ENCODE measurements at places on chromosomes 4 and X. TPM values are rescaled to one million over a fixed set of nuclear protein-coding genes. Genes with fewer than 3 reads are reported as not detected.
A peak's percentile ranks its signal among the peaks of the same experiment; 100 is the strongest.

IRS4 gene
- not detected for polyA plus RNA-seq

HSFX3 gene
- not detected for polyA plus RNA-seq

LUZP4 gene
- polyA plus RNA-seq = not detected

TCEAL6 gene
- not detected for polyA plus RNA-seq

- DNase-seq = peak; percentile 36
Observed at GRCh38 chr4:158025131-158025530, 147.7 kb downstream of the GASK1B start.

GRCh38 chrX:45353456-45353855 lies 152.8 kb upstream of the DIPK2B start:
- no peak for DNase-seq

DNA sequence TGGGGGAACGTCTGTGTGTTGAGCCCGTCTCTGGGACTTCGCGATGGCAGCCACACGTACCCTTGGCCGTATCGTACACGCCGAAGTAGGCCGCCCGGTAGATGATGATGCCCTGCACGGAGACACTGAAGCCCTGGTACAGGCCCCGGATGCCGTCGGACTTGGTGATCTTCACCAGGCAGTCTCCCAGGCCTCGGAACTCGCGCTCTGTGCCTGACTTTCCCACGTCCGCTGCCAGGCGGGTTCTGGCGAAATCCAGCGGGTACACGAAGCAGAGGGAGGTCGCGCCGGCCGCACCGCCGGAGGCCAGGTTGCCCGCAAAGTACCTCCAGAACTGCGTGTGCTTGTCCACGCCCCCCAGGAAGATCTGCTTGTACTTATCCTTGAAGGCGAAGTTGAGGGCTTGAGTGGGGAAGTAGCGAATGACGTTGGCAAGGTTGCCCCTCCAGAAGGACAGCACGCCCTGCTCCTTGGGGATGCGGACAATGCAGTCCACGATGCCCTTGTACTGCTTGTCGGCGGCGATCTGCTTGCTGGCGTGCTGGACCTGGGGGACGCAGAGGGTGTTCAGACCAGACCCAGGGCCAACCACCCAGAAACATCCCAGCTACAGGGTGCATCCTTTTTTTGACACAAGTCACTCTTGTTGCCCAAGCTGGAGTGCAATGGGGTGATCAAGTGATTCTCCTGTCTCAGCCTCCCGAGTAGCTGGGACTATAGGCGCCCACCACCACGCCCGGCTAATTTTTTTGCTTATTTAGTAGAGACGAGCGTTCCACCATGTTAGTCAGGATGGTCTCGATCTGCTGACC lies 2.5 kb downstream of the SLC25A6 start:
- no peak for DNase-seq

DNA sequence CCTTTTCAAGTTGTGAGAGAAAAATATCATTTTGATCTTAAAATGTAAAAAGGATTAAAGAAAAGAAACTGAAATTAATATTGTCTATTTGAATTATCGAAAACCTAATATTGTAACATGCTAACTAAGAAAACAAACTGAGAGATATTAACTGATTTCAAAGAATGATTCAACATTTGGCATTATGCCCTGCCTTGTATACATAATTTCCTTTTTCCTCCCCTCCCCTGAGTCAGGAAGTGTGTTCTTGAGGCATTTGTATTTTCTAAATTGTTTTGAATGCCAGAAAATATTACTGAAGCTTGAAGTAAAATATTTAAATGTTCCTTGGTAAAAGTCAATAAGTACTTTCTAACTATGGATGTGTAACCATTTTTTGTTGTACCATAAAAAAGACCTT lies 49.4 kb downstream of the RPS6KA3 start:
- DNase-seq = peak; percentile 78

GRCh38 chr4:113524505-113525186 lies 236.9 kb downstream of the CAMK2D start:
- DNase-seq = no peak

DNA sequence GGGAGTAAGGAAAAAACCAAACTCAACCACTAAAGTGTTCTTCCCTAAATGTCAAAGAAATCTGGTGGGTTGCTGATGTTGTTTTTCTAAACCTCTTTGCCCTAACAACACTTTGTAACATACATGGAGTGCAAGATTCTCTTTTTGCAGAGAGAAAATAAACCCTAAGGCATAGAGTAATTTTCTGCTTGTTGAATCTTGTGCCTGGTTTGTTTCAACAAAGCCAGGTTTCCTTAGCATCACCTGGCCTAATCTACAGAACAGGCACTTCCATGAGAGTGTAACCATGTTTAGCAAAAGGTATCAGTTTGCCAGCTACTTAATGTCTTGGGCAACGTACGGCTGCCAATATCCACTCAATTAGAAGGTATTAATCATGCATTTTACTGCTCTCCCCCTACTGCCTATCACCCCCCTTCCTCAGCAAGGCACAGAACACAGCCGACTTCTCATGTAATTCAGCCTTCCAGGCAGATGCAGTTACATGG lies 219.2 kb downstream of the MAML3 start:
- DNase-seq = no peak

DNA sequence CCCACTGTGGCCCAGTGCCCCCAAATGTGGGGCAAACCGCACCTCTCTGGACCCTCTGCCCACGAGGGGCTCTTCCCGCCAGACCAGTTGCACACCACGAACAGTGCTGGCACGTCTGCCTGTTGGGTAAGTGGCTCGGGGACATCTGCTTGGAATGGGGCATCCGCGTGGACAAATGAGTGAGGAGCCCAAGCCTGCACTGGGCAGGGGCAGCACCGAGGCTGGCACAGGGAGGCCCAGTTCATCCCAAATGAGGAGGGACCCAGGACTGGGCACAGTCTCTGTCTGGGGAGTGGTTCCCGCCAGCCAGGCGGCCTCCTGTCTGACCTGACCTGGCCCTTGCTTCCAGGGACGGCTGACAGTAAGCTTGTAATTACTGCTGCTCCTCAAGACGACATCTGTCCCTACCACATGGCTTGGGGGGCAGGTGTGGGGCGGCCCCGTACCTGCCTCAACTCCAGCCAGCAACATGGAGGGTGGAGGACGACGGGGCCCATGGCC lies 3.2 kb downstream of the SPON2 start:
- no peak for DNase-seq

GRCh38 chr4:97978791-97979488 lies 164.3 kb downstream of the STPG2 start:
- DNase-seq = no peak

All from IMR-90 (cell line).